ENCODE measurements at places on chromosomes 3 and 15. TPM values are rescaled to one million over a fixed set of nuclear protein-coding genes. Genes with fewer than 3 reads are reported as not detected.
A peak's percentile ranks its signal among the peaks of the same experiment; 100 is the strongest.

The CASR gene
- not detected for total RNA-seq

The GADL1 gene
- total RNA-seq: not detected

The CD96 gene
- total RNA-seq: not detected

The CISH gene
- total RNA-seq: 0.28 TPM

GRCh38 chr3:194871143-194871863 lies 185.6 kb downstream of the FAM43A start:
- no peak for DNase-seq

DNA sequence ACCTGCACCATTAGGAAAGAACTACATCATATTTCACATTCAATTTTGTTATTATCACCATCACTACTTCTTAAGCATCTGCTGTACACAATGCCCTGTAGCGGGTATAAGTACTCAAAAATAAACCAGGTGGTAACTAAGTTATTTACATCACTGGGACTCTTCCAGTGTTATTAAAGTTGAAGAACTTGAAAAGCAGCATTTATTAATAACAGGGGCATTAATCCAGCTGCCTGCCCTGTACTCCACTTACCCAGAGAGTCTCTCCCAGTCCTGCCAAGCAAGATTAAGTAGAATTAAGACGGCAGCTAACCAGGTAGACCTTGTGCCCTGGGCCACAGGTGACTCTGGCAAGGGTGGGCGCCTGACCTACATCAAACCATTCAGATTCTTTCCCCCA lies 65.2 kb downstream of the FHIT start:
- DNase-seq: no peak

DNA sequence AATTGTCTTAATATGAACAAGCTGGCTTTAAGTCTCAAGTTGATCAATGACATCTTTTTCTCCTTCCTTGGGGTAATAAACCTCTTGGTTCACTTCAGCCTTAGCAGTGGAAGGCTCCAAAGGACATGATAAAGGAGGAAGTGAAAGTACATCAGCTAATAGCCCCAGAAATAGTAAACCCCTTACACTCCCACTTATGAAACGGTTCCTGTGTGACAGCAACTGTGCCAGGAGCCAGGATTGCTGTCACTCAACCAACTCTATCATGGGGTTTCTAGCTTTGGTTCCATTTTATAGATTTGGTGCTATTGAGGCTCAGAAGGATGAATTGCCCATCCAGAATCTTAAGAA lies 216.7 kb downstream of the ABHD5 start:
- no peak for DNase-seq

DNA sequence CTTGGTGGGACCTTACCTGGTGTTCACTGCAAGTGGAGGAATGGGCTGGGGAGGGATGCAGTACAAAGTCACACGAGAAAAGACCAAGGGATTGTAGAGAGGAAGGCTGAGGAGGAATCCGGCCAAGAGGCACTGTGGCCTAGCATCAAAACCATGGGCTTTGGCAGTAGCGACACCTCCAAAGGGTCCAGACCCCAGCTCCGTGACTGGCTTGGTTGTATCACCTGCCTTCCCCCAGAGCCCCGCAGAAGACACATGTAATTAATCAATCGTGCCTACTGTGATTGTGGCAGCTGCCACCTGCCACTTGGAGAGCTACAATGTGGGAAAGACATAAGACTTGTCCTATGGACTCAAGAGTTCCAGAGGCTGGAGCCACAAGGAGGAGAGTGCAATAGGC lies 54.7 kb downstream of the ST8SIA2 start:
- no peak for DNase-seq

DNA sequence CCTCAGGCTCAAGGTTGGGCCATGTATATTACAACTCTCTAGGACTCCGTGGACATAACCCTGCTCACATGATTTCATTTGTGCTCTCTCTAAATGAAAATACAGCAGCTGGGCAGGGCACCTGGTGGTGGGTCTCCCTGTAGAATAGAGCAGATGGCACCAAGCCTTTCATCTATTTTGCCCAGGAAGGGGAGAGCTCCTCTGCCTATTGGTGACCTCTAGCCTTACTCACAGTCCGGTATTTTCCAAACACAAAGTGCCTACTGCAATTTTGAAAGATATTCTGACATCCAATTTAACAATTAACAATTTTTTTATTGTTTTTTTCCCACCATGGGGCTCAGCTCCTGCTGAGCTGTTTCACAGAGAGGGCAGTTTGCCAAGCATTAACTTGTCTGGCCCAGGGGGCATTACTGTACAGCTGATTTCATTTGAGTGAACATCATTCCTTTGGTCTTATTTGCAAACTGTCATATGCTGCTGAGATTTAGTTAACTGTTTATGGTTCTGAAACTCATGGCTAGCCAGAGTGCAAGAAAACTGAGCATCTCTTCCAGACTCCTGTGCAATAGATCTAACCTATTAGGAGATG lies 474.0 kb downstream of the EPHB1 start:
- no peak for DNase-seq

GRCh38 chr3:111509308-111509707 lies 32.7 kb upstream of the CD96 start:
- DNase-seq: no peak

- DNase-seq: peak; percentile 36
Measured at GRCh38 chr3:11452885-11453847, 181.0 kb downstream of the ATG7 start.

- DNase-seq: no peak
Measured at GRCh38 chr3:13898346-13898745, 18.5 kb upstream of the WNT7A start.

DNA sequence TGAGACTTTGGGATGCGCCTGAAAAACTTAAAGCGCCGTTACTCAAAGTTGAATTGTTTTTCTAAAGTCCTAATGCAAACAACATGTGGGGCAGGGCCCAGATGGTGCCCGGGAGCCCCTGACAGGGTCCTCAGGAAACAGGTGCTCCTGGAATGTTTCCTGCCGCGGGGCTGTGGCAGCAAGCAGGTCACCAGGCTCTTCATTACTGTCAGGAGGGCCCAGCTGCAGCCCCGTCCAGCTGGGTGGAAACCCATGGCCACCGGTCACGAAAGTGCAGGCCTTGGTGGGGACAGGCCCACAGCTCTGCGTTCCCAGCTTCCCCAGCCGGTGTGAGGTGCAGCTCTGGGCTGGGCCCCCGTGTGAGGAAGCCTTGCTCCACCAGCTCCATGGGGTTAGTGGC lies 63.9 kb upstream of the GATA2 start:
- DNase-seq: no peak
